ENCODE measurements at places on chromosomes 7 and 10. TPM values are rescaled to one million over a fixed set of nuclear protein-coding genes. Genes with fewer than 3 reads are reported as not detected.

The ARHGEF35 gene
- under 0.01 TPM for total RNA-seq

The ANTXRL gene
- not detected for total RNA-seq

The CDH23 gene
- total RNA-seq = under 0.01 TPM

The SCART1 gene
- 0.60 TPM for total RNA-seq

The VWDE gene
- total RNA-seq = not detected

The RBP4 gene
- not detected for total RNA-seq

The BMPER gene
- total RNA-seq = 1.1 TPM

The SLIT1 gene
- total RNA-seq = under 0.01 TPM

The HOXA5 gene
- total RNA-seq = 10.7 TPM

The PLAC9 gene
- total RNA-seq = 2.4 TPM

The CFAP43 gene
- 0.17 TPM for total RNA-seq

The PAPOLB gene
- total RNA-seq = 0.11 TPM

The CYP3A7 gene
- not detected for total RNA-seq

The FAM237B gene
- total RNA-seq = not detected

The OR6V1 gene
- total RNA-seq = not detected

The ABCA13 gene
- not detected for total RNA-seq

The TFEC gene
- total RNA-seq = 0.09 TPM

The GSAP gene
- total RNA-seq = 5.8 TPM

The ACBD5 gene
- total RNA-seq = 24.4 TPM

The LRIT1 gene
- not detected for total RNA-seq

The GRM8 gene
- not detected for total RNA-seq

The PAX4 gene
- not detected for total RNA-seq

The CRHR2 gene
- total RNA-seq = not detected

The CYP3A5 gene
- not detected for total RNA-seq

The CTNNA3 gene
- total RNA-seq = 0.22 TPM

The CALML3 gene
- total RNA-seq = not detected

The MCM10 gene
- 2.0 TPM for total RNA-seq

The TFR2 gene
- 0.54 TPM for total RNA-seq

The CCAR1 gene
- total RNA-seq = 25.4 TPM

The NPC1L1 gene
- total RNA-seq = not detected

The GJC3 gene
- total RNA-seq = 1.0 TPM

The TAS2R4 gene
- 0.33 TPM for total RNA-seq

The CREM gene
- total RNA-seq = 61.5 TPM

The FRMPD2 gene
- total RNA-seq = 0.34 TPM

The NYAP1 gene
- total RNA-seq = 1.6 TPM

The ERVW-1 gene
- not detected for total RNA-seq

The EIF5AL1 gene
- 0.17 TPM for total RNA-seq

The PNLIPRP2 gene
- not detected for total RNA-seq

The AKR1D1 gene
- not detected for total RNA-seq

The MNX1 gene
- not detected for total RNA-seq

The ZNF485 gene
- total RNA-seq = 1.0 TPM

The TCAF2 gene
- 3.8 TPM for total RNA-seq

The HKDC1 gene
- under 0.01 TPM for total RNA-seq

The H2BK1 gene
- total RNA-seq = not detected

The PHKG1 gene
- total RNA-seq = 0.52 TPM

The CDHR1 gene
- 0.09 TPM for total RNA-seq

The NOLC1 gene
- total RNA-seq = 26.0 TPM

The HGF gene
- total RNA-seq = 0.33 TPM

The RSU1 gene
- total RNA-seq = 80.4 TPM

The NANOS1 gene
- 0.43 TPM for total RNA-seq

The UCN3 gene
- not detected for total RNA-seq

The POLR2J2 gene
- total RNA-seq = 1.6 TPM

The EPHA1 gene
- total RNA-seq = 0.11 TPM

The HOXA6 gene
- 1.8 TPM for total RNA-seq

The HOXA3 gene
- total RNA-seq = 5.4 TPM

The PBLD gene
- total RNA-seq = 4.2 TPM

The SKIDA1 gene
- 5.4 TPM for total RNA-seq

The ITPRID1 gene
- total RNA-seq = not detected
